ENCODE measurements at places on chromosomes 1 and 21.

GRCh38 chr1:232319072-232319471 is 310.9 kb downstream of the SIPA1L2 start:
- DNase-seq, result no peak

DNA sequence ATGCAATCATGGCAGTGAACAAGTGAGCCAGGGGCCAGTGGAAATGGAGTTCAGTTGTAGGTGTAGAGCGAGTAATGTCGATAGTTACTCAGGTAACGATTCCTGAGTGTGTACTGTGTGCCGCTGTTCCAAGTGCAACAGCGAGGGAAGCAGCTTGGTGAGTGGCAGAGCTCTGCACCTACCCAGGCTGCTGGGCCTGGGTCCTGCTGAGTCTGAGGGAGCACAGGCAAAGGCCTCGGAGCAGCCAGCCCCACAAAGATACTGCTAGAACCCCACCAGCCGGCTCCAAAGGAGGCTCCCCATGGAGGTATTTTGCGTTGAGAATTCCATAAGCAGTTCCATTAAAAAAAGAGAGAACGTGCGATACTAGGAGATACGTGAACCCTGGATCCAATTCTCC is 23.2 kb downstream of the PARP1 start:
- DNase-seq, result no peak

- no peak for DNase-seq
Measured at GRCh38 chr1:183444243-183444642, 26.1 kb upstream of the NMNAT2 start.

DNA sequence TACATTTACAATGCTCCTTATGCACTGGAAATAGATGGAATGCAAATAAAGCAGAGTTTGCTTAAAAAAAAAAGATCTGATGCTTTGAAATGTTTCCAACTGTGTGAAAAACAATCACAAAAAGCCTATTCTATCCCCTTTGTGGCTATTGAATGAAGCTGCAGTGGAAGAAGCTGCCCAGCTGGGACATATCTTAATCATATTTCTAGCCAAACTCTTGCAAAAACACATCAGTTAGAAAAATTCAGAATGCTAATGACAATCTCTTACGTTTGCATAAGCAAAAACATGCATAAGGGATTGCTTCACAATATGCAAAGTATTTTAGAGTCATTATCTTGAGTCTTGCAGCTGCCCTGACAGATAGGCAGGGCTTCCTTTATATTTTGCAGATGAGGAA is 526.4 kb upstream of the USP24 start:
- no peak for DNase-seq

DNA sequence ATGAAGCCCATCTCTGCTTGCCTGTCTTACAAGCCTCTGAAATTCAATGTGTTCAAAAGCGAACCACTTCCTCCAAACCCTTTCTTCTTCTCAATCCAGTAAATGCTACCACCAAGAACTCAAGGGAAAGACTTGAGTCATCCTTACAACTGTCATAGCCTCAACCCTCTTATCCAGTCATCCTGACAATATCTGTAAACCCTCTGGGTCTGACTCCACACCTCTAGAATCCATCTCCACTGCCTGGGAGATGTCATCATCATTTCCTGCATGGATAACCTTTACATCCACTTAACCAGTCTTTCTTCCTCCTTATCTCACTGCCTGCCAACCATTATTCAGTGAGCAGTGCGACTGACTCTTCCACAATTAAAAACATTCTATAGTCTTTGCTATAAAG is 441.1 kb downstream of the SETD4 start:
- no peak for DNase-seq

DNA sequence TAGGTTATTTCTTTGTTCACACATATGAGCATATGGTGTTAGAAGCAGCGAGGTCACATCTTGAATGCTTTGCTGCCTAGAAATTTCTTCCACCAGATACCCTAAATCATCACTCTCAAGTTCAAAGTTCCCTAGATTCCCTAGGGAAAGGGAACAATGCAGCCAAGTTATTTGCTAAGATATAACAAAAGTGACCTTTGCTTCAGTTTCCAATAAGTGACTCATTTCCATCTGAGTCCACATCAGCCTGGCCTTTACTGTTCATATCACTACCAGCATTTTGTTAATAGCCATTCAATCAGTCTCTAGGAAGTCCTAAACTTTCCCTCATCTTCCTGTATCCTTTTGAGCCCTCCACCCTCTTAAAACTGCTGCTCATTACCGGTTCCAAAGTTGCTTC is 1502.5 kb downstream of the KCNT2 start:
- no peak for DNase-seq

- no peak for DNase-seq
Measured at GRCh38 chr1:61111084-61112004, 29.0 kb downstream of the NFIA start.

GRCh38 chr1:41486371-41487125 is 2.1 kb upstream of the EDN2 start:
- no peak for DNase-seq

- DNase-seq, result no peak
Measured at GRCh38 chr1:8567146-8567545, 249.2 kb downstream of the SLC45A1 start.

DNA sequence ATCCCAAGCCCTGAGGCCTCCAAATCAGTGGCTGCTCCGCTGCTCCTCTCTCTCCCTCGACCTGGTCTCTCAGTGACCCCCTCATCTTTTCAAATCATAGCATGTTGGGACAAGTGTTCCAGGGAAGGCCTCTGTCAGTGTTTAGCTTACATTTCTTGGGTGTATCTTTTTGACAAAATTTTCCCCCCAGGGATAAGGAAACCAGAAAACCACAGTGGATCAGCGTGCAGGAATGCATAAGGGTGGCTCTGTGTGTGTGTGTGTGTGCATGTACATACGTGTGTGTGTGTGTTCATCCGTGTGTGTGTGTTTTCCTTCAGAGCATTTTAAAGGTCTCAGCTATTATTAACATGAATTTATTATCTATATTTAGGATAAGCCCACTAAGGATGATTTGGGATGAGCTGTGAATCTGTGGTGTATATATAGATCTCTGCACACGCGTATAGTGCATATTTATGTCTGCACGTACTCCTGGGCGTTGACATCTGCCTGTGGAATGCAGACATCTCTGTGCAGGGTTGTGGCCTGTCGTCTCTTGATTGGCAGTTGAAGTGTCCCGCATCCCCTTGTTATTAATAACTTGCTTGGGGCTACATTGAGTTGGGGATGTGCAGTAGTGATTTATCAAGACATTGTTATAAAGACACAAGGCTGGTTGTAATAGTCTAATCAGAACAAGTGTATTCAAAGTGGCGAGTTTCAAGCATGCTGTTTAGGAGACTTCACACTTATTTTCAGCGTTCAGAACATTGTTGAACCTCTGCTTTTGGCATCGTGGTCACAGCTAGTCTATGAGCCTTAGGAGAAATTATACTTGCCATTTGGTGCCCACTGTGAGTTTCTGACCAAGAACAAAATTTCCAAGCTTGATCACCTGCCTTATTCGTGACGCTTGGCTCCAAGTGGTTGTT is 55.6 kb downstream of the GALNT2 start:
- DNase-seq, result no peak

DNA sequence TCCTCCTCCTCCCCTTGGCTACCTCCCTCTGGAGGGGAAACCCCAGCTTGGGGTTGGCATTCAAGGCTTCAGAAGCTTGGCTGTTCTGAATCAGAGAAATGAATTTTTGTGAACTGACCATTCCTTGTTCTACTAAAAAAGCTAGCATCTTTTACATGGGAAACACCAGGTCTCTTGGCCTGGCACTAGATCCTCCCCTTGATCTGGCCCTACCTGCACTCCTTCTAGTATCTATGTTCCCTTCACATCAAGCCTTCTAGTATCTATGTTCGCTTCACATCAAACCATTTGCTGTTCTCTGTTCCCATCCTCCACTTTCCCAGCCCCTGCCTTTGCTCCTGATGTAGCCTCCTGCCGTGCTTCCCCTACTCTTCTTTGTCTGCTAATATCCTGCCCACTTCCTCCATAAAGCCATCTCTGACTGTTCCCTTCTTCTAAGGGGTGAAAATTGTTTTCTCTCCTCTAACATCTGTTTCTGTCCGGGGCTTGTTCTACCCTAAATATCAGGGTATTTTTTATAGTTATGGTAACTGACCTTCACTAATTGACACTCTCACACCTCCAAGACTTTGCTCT is 25.8 kb downstream of the FAM151A start:
- no peak for DNase-seq

DNA sequence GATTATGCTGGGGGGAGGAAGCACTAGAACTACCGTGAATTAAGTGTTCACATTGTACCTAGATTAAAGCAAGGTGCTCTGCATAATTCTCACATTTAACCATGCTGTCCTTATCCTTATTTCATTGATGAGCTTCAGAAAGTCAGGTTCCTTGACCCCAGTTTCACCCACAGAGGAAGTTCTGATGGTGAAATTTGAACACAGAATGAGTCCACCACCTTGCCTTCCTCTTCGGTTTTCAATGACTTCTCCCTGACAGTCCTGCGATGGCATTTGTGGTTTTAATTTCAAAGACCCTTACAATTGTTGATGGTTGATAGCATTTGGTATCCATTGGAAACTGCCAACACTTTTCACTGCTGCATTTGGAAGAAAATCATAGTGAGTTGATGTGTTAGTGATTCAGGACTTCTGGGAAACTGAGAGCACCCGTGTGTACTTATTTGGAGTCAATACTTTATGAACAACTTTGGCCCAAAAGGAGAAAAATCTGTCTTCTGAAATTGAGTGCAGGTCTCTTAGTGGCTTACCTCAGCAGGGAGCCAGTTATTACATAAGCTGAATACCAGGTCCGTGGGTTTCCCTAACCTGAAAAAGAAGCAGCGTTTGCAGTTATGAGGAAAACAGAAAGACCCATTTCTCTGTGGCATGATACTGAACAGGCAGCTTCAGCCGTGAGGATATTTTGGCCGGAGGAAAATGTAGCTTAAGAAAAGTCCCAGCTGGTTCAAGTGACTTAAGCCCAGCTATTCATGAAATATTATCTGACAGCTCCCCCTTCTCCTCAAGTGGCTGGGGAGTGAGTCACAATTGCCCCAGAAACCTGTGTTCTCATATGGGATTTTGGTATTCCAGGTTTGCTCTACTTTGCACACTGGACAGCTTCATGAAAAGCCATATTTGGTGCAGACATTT is 47.5 kb downstream of the ROR1 start:
- no peak for DNase-seq

DNA sequence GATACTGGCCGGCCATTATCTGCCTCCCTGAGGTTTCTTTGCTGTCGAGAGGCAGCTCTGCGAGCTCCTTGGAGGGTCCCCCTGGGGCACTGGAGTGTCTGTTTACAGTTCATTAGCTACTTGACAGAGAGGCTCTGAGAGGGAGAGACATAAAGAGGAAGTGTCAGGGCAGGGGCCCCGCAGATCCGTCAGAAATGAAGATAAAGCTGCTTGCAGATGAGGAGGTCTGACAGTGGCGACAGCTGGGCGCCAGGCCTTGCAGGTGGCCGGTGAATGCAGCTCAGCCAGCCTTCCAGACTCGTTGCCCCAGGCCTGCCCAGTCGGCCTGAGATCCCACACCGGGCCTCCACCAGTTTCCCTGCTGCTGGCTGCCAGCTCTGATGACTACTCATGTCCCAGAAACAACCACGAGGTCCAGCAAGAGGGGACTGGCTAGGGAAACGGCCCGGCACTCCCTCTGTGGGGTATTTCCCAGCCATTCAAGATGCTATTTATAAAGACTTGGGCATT is 84.7 kb downstream of the DISP3 start:
- no peak for DNase-seq

DNA sequence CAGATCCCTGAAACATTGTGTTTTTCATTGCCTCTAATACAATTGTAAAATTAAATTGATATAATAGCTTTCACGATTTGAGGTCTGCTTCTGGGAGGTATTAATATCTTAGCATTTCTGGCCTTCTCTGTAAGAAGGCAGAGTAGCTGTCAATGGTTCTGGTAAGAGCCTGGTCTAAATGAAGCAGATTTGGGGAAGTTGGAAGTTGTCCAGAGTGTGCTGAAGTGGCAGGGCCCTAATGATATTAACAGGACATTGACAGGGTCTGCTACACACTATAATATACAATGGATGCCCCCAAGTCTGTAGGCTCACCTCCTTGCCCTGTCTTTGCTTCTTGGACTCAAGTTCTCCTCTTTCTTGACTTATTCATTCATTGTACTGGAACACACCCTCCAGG is 99.5 kb downstream of the C4BPA start:
- no peak for DNase-seq

DNA sequence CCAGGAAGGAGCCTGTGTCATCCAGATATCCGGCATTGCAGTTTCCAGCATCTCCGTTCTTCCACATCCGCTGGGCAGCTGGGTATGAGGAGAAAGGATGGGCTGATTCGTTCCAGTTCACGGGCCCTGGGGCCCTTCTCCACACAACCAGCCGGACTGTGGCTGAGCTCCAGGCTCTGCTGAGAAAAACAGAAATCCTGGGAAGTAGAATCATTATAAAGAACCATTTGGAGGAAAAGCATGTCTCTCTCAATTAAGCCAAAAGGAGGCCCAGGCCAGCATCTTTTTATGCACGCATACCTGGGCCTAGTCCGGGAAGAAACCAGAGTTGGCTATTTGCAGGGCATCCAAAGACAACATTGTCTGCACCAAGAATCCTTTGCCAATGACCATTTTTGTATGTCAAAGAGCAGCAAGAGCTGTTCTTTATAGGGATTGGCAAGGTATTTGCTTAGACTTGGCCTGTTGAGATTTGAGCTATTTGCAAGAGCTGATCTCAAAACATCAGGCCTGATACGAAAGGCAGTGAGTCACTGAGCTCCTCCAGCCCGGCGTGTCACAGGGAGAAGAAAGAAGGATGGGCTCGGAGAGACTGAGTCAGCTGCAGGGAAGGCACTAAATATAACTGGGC is 84.9 kb upstream of the ARHGEF16 start:
- DNase-seq, result no peak

GRCh38 chr1:1239614-1240347 is 6.7 kb downstream of the C1QTNF12 start:
- DNase-seq, result no peak

GRCh38 chr1:95094923-95095322 is 22.2 kb upstream of the ALG14 start:
- no peak for DNase-seq

DNA sequence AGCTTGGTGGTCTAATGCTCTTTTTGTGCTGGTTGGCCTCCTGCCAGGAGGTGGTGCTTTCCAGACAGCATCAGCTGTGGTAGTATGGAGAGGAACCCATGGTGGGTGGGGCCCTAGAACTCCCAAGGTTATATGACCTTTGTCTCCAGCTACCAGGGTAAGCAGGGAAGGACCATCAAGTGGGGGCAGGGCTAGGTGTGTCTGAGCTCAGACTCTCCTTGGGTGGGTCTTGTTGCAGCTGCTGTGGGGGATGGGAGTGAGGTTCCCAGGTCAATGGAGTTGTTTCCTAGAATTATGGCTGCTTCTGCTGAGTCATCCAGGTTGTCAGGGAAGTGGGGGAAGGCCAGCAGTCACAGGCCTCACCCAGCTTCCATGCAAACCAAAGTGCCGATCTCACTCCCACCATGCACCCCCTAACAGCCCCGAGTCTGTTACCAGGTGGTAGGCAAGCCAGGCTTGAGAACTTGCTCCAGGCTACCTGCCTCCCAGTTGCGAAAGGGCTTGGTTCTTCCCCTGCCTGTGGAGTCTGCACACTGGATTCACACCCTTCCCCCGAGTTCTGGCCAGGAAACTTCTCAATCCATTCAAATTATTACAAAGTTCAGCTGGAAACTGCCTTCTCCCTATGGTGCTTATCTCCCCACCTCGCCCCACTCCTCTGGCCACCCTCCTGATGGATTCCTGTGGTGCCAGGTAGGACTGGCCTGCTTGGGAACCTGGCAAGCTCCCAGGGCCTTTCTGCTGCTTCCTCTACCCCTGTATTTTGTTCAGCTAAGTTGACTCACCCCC is 37.8 kb downstream of the DRAM2 start:
- no peak for DNase-seq
